Hepatic stellate cell (primary cell): ENCODE measurements at places on chromosomes 4 and X.

DNA sequence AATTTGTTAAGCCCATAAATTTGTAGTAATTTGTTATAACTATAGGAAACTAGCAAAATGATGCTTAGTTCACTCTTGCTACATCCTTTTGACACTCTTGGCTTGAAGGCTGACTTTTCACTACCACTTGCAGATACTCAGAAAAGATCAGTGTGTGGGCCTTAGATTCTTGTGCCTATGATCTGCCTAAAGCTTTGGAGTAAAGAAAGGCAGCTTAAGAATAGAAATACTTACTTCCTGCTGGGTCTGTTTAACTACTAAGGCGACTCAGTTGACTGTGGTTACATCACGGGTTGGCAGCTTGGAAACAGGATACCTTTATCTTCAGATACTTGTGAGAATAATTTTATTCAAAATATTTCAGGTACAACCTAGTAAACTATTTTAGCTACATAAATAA, 201.4 kb upstream of the FMR1 start:
- no peak for DNase-seq

GRCh38 chr4:20764366-20764992, 64.2 kb downstream of the PACRGL start:
- no peak for DNase-seq

DNA sequence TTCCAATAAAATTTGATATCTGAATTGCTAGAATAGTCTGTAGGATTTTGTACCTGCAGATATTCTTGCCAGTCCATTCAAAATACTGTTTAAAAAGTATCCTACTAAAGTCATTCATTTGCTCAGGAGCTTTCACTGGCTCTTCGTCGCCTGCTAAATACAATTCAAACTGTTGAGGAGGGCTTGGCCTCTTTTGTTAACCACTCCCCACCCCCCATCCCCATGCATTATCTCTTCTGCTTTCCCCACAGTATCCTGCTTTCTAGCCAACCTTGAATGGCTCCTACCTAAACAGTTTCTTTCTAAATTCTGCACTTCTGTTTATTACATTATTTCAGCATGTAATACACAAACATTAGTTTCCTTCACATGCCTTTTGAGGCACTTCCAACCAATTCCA, 230.8 kb downstream of the CPE start:
- DNase-seq: no peak

DNA sequence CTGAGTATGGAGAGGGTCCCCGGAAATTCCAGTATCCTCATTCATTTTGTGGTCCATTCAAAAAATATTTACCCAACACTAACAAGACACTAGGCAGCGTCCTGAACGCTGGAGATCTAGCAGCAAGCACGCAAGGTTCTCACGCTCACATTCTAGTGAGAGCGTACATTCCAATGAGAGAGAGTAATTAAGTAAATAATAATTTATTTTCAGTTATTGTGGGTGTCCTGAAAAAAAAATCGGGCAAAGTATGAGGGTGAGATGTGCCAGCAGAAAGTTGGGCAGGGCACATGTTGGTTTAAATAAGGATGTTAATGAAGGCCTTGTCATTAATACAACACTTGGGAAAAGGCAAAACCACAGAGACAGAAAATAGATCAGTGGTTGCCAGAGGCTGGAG, 4.0 kb upstream of the TMEM156 start:
- DNase-seq: no peak

GRCh38 chr4:145785391-145786008, 105.6 kb downstream of the C4orf51 start:
- DNase-seq: no peak

GRCh38 chrX:44494357-44494756, 48.3 kb downstream of the FUNDC1 start:
- DNase-seq: no peak

DNA sequence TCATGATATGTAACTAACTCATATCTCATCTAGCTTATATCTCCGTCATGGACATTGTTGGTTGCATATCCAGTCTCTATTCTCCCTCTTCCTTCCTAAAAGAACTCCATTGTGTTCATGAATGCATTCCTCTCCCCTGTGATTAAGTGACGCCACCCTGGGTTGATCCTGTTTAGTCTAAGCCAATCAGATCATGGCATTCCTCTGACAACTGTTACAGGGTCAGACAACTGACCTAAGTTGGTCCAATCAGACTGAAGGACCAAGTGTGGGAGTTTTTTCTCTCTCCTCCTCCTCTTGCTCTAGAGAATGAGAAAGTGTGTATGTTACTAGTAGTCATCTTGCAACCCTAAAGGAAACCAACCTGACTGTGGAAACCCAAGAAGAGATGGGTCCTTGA, 3.6 kb downstream of the APOO start:
- DNase-seq: peak; percentile 58

- no peak for DNase-seq
Measured at GRCh38 chr4:138868562-138868961, 147.0 kb upstream of the NOCT start.

DNA sequence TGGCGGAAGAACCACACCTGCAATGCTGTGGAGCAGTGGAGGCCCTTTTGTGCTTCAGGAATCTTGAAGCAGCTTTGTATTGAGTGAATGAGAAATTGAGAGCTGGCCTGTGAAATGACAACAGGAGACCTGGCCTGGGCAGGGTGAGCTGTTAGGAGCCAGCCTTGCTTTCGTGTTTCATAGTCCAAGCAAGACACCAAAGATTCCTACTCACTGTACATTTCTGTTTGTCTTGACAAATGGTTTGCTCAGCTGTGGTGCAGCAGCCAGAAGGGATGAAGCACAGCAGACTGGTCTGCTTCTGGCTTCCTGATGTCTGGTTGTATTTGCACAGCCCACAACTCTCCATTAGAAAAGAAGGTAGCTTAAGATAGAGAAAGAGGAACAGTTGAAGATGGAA, 96.5 kb downstream of the GATB start:
- no peak for DNase-seq
